ENCODE measurements at places on chromosomes 1 and 21. TPM values are rescaled to one million over a fixed set of nuclear protein-coding genes. Genes with fewer than 3 reads are reported as not detected.

Gene PROX1
- 1.9 TPM for total RNA-seq

Gene ARHGAP29
- 38.9 TPM for total RNA-seq

Gene HSD3B2
- total RNA-seq = not detected

Gene NGF
- total RNA-seq = 0.26 TPM

Gene ALG14
- total RNA-seq = 4.3 TPM

Gene RAP1GAP
- 8.0 TPM for total RNA-seq

Gene DISP3
- total RNA-seq = 7.6 TPM

Gene RLF
- 23.3 TPM for total RNA-seq

Gene KRTAP19-3
- total RNA-seq = not detected

Gene GPR37L1
- not detected for total RNA-seq

Gene KIF14
- 20.9 TPM for total RNA-seq
